ENCODE measurements at places on chromosomes 11 and 22. TPM values are rescaled to one million over a fixed set of nuclear protein-coding genes. Genes with fewer than 3 reads are reported as not detected.

ANO5 gene
- not detected for total RNA-seq

CDCA5 gene
- total RNA-seq: 1.7 TPM

GRM5 gene
- not detected for total RNA-seq

VSIG10L2 gene
- total RNA-seq: not detected

LYVE1 gene
- not detected for total RNA-seq

FGF19 gene
- not detected for total RNA-seq

CCDC87 gene
- total RNA-seq: 0.35 TPM

DNA sequence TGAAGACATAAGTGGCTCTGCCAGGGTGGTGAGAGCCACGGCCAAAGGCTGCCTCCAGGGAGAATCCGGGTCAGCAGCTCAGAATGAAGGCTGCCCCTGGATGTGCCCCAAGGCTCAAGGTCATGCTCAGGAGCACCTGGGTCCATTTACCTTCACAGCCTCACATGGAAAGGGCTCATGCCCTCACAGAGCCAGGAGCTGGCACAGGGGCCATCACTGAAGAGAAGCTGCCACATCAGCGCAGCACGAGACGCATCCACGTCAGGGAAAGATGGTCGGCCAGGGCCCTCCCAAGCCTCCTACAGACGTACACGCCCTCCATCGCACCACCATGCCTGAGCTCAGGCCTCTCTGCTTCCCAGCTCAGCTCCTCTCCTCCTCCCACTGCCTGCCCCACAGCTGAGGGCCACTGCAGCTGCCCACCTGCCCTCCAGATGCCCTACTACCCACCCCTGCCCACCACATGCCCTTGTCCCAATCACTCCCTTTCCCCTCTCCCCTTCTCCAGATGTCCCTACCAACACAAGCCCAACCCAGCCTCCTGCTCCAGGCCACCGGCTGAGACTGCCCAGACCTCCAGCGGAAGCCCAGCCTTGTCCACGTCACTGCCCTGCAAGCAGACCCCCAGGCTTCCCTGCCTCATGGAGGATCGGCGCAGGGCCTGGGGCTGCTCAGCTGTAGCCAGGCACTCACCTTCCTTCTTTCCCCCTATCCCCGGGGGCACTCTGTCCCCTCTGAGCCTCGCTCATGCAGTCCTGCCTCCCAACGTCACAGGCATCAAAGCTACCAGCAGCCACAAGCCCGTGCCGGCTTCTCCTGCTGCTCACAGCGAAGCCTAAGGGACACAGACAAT, 144.1 kb downstream of the SHANK2 start:
- no peaks in the 10 kb centered on the region for H3K4me1 ChIP-seq
- no peaks in the 10 kb centered on the region for H3K27me3 ChIP-seq
- no peak overlapping the region for H3K4me3 ChIP-seq
- H3K36me3 ChIP-seq: no peaks in the 10 kb centered on the region
- no peak overlapping the region for H3K27ac ChIP-seq

GRCh38 chr11:84924154-84924692, 702.9 kb downstream of the DLG2 start:
- H3K27ac ChIP-seq: no peak overlapping the region
- H3K4me1 ChIP-seq: no peaks in the 10 kb centered on the region
- no peaks in the 10 kb centered on the region for H3K36me3 ChIP-seq
- no peak overlapping the region for H3K4me3 ChIP-seq
- no peak for DNase-seq
- no peaks in the 10 kb centered on the region for H3K27me3 ChIP-seq

- no peaks in the 10 kb centered on the region for H3K27me3 ChIP-seq
- H3K27ac ChIP-seq: no peak overlapping the region
- H3K36me3 ChIP-seq: peaks cover 19% of the 10 kb centered on the region
These were observed 43.9 kb upstream of the GRIK4 start for GRCh38 chr11:120467627-120468026.

DNA sequence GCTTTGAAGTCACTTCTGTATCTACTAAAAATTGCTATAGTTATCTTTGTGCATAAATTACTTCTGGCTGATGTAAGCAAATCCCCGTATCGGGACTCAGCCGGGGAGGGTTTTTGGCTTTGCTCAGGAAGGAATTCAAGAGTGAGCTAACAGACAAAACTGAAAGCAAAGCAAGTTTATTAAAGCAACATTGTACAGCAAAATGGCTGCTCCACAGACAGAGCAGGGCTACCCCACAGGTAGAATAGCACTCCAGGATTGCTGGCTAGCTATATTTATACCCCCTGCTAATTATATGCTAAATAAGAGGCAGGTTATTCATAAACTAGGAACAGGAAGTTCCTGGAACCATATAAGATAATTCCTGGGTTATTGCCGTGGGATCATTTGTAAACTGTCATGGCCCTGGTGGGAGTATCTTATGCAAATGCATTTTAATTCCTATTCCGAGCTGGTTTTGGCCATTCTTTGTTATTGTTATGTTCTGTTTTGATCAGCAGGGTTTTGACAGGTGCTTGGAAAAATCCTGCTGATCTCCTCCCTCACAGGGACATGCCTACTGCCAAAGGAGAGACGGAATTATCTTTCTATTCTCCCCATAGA, 15.2 kb downstream of the MIF start:
- H3K4me3 ChIP-seq: no peak overlapping the region
- peak overlapping the region; percentile 8 for H3K27ac ChIP-seq
- H3K4me1 ChIP-seq: peaks cover 8% of the 10 kb centered on the region
- DNase-seq: no peak

- H3K4me3 ChIP-seq: peak overlapping the region; percentile 32
- peaks cover 49% of the 10 kb centered on the region for H3K4me1 ChIP-seq
These were observed 43.8 kb downstream of the CELF1 start for GRCh38 chr11:47509077-47509536.

DNA sequence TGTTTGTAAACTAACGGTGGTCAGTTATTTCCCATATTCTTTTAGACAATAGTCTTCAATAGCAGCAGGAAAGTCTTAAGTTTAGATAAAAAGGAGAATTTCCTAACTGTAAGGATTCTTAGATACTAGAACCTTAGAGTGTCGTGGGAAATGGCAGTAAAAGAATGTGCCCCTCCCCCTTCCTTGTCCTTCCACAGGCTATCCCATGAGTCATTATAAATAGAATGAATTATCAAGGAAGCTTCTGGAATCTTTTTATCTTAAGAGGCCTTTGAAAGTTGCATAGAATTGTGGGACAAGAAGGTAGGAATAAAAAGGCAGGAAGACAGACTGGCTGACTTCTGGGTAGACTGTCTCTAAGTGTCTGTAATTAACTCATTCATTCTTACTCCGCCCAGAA, 165.2 kb upstream of the TBCEL start:
- no peak for DNase-seq
- H3K36me3 ChIP-seq: no peaks in the 10 kb centered on the region
- H3K27me3 ChIP-seq: no peaks in the 10 kb centered on the region
- no peak overlapping the region for H3K4me3 ChIP-seq
- H3K27ac ChIP-seq: no peak overlapping the region

- DNase-seq: no peak
- no peak overlapping the region for H3K4me3 ChIP-seq
- peaks cover 10% of the 10 kb centered on the region for H3K27me3 ChIP-seq
- H3K27ac ChIP-seq: no peak overlapping the region
- H3K4me1 ChIP-seq: no peaks in the 10 kb centered on the region
- H3K36me3 ChIP-seq: no peaks in the 10 kb centered on the region
These were observed 1.9 kb upstream of the NLRP10 start for GRCh38 chr11:7967097-7967496.

Measured in CD4-positive, CD25-positive, alpha-beta regulatory T cell (primary cell).